Type B pancreatic cell (in vitro differentiated cells): ENCODE measurements at places on chromosomes 2 and 18. TPM values are rescaled to one million over a fixed set of nuclear protein-coding genes. Genes with fewer than 3 reads are reported as not detected.

IL36B gene
- not detected in 2 replicates for total RNA-seq

SMYD5 gene
- total RNA-seq: 19.1 and 30.3 TPM in 2 replicates

BOK gene
- 41.5 and 108 TPM in 2 replicates for total RNA-seq

GATA6 gene
- 37.7 and 39.8 TPM in 2 replicates for total RNA-seq

LOXHD1 gene
- total RNA-seq: not detected in 2 replicates

DSC2 gene
- 85.4 and 352 TPM in 2 replicates for total RNA-seq

VWA3B gene
- total RNA-seq: 0.38 and 4.1 TPM in 2 replicates

CNRIP1 gene
- 0.36 and 15.0 TPM in 2 replicates for total RNA-seq

FSHR gene
- total RNA-seq: not detected in 2 replicates

GALR1 gene
- total RNA-seq: 0.07 and 0.14 TPM in 2 replicates

GNAL gene
- total RNA-seq: 8.3 and 12.9 TPM in 2 replicates

- DNase-seq: no peak
Measured at GRCh38 chr2:179106676-179107428, 56.9 kb upstream of the CCDC141 start.

DNA sequence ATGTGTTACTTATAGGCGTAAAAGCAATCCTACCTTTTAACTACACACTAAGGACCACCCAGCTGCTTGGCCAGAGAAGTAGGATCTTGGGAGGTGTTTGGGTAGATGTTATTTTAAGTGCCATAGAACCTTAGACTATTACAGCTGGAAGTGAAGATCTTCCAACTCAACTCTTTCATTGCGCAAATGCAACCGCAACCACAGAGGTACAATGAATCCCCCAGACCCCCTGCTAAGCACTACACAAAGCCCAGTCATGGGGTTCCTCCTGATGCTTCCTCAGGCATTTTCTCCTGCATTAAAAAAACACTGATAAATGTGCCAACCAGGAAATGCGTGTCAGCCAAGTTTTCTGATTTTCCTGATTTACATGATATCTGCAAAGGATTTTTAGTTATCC, 246.0 kb downstream of the LRRTM1 start:
- DNase-seq: no peak

- DNase-seq: no peak
Measured at GRCh38 chr2:128304330-128304714, 14.3 kb downstream of the HS6ST1 start.

DNA sequence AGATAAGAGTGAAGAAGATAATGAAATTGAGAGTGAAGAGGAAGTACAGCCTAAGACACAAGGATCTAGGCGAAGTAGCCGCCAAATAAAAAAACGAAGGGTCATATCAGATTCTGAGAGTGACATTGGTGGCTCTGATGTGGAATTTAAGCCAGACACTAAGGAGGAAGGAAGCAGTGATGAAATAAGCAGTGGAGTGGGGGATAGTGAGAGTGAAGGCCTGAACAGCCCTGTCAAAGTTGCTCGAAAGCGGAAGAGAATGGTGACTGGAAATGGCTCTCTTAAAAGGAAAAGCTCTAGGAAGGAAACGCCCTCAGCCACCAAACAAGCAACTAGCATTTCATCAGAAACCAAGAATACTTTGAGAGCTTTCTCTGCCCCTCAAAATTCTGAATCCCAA, 15.7 kb downstream of the MSH6 start:
- DNase-seq: no peak

DNA sequence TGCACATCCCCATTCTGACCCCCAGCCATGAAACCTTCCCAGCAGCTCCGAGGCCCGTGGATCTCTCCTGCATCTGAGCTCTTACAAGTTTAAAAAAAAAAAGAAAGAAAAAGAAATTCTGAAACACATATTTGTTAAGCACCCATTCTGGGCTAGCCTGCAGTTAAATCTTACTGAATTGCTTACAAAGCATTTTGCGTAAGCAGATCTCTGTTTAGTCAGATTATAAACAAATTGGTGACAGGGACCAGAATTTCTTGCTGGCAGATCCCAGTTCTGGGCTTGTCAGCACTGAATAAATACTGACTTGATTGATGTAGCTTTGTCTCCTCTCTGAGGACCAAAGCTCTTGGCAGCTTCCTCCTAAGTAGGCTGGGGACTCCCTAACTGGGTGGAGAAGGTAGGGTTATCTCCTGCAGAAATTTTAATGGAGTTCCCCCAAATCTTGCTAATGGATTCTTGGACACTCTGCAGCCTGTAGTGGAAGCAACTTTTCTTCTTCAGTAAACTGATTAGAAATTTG, 160.9 kb downstream of the MIB1 start:
- no peak for DNase-seq

DNA sequence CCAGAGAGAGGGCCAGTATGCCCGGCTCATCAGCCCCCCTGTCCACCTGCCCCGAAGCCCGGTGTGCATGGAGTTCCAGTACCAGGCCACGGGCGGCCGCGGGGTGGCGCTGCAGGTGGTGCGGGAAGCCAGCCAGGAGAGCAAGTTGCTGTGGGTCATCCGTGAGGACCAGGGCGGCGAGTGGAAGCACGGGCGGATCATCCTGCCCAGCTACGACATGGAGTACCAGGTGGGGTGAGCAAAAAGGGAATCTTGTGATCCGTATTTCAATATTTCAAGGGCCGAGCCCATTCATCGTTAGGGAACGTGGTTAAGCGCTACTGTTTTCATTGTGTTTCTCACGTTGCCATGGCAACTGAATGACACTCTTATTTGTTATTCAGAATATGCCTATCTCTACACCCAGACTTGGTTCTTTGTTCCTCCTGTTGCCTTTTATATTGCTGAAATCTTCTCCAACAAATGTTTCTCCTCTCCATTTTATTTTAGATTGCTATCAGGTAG, 81.5 kb downstream of the NRP2 start:
- DNase-seq: peak; percentile 79

GRCh38 chr2:230976671-230977171, 19.2 kb upstream of the SPATA3 start:
- no peak for DNase-seq

DNA sequence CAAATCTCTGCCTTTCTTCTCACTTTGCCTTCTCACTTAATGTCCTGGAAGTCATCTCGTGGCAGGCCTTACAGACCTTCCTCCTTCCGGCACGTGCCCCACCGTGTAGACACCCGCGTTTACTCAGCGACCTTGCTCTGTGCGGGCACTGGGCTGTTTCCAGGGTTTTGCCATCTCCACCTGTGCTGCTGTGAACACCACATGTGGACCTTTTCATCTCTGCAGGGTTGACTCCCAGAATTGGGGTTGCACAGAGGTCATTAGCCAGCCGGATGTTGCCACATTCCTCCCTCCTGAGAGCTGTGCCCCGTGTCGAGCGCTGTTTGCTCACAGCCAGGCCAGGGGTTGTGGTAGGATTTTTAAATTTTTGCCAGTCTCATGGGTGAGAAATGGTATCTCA, 25.4 kb downstream of the KCNG2 start:
- DNase-seq: no peak

- DNase-seq: no peak
Measured at GRCh38 chr2:41194230-41194629, 742.3 kb upstream of the SLC8A1 start.

DNA sequence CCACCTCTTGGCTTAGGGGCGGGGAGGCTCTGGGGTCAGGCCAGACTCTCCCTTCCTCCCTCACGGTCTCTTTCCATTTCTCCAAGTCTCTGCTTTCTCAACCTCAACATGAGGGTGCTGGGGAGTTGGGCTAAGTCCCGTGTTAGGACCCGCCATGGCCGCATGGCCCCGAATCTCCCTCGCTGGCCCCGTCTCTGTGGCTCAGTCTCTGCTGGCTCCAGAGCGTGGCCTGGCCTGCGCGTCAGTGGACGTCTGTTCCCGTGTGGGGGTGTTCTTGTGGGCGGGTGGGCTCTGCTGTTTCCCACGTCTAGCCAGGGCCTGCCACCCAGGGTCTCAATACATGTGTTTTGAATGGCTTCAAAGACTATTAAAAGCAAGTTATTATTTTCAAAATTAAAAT, 12.4 kb downstream of the ALLC start:
- peak; percentile 45 for DNase-seq

- DNase-seq: no peak
Measured at GRCh38 chr2:96325041-96325883, at the start of gene ITPRIPL1. Gene ITPRIPL1, plus strand, starts transcription at chr2:96325317. Its CDS starts 523 bp downstream, at chr2:96325840.

GRCh38 chr18:49177812-49178211, 227.0 kb upstream of the SMAD7 start:
- no peak for DNase-seq

- DNase-seq: no peak
Measured at GRCh38 chr2:200461846-200462710, 47.8 kb downstream of the KCTD18 start.

DNA sequence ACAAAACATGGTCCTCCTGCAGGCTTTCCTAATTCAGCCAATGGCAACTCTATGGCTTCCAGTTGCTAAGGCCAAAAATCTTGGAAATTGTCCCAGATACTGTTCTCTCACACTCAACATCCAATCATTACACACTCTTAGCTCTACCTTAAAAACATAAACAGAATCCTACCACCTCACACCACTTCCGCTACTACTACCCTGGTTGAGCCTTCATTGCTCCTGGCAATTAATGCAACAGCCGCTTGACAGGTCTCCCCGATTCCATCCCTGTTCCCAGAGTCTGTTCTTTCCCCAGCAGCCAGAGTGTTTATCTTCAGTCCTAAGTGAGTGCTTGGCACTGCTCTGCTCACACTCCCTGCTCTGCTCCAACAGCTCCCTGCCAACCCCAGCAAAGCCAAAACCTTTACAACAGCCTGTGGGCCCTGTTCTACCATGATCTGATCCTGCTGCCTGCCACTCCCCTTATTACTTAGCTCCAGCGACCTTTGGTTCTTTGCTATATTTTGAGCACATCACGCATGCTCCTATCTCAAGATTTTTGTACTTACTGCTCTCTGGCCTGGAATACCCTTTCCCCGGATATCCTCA, 67.5 kb upstream of the AMMECR1L start:
- DNase-seq: no peak

- DNase-seq: no peak
Measured at GRCh38 chr18:31738460-31739407, 21.9 kb downstream of the SLC25A52 start.

DNA sequence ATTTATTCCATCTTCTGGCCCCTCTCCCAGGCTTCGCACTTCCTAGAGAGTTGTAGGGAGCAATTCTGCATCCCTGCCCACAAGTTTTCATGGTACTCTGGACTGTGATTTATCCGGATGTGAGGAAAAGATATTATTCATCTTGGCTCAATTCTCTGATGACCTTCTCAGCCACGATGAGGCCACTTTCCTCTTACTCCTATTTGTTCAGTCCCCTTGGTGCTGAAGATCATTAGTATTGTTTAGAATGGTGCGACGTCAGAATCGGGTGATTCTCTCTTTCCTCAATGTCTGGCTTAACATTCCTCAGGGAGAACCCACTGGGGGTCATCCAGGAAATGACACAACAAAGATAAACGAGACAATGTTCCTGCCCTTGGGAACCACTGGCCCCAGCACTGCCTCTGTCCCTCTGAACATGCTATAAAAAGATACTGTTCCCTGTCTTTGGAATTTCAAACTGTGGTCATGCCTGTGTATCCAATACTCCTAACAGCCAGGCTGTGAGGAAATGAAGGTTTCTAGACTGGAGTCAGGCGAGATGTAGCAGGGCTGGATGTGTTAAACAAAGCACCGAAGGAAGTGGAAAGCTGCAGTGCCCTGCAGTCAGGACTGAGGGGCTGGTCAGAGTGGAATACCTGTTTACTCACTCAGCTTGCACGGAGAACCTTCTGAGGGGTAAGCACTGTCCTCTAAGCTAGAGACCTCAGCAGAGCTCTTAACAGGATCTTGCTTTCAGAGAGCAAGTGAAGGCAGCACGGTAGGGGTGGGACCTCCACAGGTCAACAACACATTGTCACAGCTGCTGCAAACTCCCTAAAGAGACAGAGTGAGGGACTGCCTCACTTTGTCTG, 12.9 kb upstream of the GLI2 start:
- DNase-seq: no peak

- DNase-seq: no peak
Measured at GRCh38 chr18:48950536-48951447, at the start of gene SMAD7. Gene SMAD7, minus strand, starts transcription at chr18:48950965. Its CDS starts 541 bp downstream, at chr18:48950424.

DNA sequence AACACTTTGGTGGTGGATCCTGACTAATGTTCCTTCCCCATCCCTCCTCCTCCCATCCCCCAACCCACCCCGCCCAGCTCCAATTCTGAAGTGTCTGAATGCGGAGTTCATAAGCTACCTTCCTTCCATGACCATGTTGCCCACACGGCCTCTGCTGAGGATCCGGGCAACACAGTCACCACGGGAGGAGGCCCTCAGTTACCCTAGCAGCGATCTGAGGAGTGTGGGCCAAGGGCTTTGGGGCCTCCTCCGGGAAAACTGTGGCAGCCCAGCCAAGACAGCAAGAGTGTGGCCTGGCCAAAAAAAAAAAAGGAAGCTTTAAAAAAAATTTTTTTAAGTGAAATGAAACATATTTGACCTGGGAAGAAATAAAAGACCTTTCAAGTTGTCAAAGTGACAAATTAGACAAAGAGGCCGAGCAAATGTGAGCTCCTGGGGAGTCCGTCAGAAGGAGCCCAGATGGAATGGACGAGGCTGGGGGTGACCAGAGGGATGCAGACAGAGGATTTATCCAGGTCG, 169.0 kb upstream of the PKDCC start:
- no peak for DNase-seq

DNA sequence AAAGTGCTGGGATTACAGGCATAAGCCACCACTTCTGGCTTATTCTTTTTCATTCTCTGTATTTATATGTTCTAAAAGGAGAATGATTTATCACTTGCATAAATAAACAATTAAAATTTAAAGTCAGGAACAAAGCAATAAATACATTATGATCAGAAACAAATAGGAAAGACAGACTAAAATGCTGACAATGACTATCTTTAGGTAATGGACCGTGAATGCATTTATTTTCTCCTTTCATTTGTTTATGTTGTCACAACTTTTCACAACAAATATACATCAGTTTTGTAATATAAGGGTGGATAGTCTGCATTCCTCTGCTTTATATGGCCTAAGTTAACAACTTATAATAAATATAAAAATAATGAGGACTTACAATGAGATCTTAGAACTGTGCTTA, 199.2 kb upstream of the EPHA4 start:
- DNase-seq: no peak

DNA sequence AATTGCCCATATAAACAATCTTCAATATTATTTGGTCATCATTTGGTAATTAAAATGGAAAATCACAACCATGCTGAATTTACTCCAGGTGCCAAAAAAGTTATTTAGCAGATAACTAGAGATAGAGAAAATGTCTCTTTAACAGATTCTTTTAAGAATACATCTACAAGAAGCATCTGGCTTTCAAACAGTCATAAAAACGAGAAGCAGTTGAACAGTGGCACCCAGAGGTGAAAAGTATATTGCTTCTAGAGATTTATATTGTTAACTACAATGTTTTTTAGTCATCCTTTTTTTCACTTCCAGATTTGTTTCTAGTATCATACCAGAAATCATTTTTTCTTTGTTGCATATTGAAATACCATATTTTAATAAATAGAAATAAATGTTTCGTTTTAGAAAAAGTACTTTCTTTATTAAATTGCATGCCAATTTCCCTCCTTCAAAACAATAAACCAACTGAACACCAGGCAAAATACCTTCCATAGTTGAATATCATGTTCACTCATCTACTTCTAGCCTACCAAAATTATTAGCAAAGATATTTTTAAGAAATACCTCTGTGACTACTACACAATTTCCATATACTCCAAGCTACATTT, 65.4 kb upstream of the HNRNPA3 start:
- no peak for DNase-seq
